SK-N-SH treated with all-trans-retinoic acid at 6 μM for 48 hours (cell line): ENCODE measurements at places on chromosomes 3 and 15.

GRCh38 chr3:49028298-49028672 lies 913 bp downstream of the IMPDH2 start:
- 0 out of 3 replicates have a peak, but pooled peaks have one; percentile 0 for ATAC-seq

- no peak for ATAC-seq
These were observed 1247.0 kb upstream of the EPHA6 start for GRCh38 chr3:95567346-95567745.

GRCh38 chr3:152745646-152746045 lies 89.3 kb upstream of the P2RY1 start:
- no peak for ATAC-seq

DNA sequence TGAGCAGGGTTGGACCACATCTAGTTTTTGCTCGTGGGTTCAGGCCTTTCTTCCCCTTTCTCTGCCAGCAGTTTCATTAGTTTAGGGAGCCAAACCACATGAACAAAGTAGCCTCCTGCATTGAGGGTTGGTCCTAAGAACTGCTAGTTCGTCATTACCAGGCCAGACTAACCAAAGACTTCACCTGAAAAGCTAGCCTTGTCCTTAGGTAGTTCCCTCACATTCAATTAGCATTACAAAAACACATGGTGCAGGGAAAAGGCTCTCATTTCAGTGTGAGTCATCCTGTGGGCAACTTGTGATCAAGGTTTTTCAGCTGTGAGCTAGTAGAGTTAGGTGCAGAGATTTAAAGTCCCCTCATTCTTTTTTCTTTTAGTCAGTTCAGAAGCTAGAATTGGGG lies 279.3 kb upstream of the CTNNB1 start:
- no peak for ATAC-seq

GRCh38 chr15:59797756-59798604 lies 108.9 kb upstream of the BNIP2 start:
- no peak for ATAC-seq

DNA sequence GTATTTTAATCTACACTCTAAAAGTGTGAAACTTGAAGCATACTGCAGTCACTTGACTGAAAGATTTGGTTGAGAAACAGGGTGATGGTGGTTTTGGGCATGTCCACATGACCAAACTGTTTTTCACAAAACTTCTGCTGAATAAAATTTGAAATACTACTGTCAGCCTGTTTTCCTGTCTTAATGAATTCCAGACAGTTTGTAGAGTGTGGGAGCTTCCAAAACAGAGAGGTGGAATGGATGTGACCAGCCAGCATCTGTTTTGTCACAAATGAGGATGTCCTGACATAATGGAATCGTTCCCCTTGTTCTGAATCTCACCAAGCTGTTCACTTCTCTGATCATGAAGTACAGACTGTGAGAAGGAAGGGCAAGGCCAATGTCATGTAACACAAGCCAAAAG lies 11.8 kb downstream of the MITF start:
- ATAC-seq, result no peak

- ATAC-seq, result no peak
These were observed 51.7 kb downstream of the RASGRP1 start for GRCh38 chr15:38512901-38513300.

DNA sequence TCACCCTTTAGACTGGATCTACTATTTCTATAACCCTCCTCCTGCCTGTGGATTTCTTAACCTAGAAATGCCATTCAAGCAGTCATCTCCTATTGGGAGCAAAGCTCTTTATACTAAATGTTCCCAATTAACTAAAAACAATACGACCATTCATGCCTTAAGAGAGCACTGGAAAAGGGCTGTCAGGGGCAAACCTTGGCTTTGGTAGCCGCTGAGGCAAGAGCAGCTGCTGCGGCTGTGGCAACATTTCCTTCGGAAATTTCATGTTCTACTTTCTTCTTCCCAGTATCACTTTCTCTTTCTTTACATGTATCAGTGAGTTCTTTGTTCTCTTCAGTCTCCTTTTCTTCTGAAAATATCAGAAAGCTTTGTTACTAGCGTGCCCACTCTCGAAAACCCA lies 56.3 kb upstream of the CSPG5 start:
- no peak for ATAC-seq

DNA sequence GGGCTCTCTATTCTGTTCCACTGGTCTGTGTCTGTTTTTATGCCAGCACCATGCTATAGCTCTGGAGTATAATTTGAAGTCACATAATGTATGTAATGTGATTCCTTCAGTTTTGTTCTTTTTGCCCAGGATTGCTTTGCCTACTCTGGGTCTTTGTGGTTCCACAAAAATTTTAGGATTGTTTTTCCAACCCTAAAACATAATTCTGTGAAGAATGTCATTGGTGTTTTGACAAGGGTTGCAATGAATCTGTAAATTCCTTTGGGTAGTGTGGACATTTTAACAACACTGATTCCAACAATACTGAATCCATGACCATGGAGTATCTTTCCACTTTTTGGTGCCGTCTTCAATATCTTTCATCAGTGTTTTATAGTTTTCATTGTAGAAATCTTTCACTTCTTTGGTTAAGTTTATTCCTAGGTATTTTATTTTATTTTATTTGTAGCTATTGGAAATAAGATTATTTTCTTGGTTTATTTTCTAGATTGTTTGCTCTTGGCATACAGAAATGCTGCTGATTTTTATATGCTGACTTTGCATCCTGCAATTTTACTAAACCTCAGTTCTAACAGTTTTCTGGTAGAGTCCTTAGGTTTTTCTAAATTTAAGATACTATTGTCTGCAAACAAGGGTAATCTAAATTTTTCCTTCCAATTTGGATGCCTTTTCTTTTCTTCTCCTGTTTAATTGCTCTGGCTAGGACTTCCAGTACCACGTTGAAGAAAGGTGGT lies 29.7 kb downstream of the TJP1 start:
- ATAC-seq, result no peak

- ATAC-seq, result no peak
These were observed 43.6 kb downstream of the C3orf20 start for GRCh38 chr3:14718539-14718938.

DNA sequence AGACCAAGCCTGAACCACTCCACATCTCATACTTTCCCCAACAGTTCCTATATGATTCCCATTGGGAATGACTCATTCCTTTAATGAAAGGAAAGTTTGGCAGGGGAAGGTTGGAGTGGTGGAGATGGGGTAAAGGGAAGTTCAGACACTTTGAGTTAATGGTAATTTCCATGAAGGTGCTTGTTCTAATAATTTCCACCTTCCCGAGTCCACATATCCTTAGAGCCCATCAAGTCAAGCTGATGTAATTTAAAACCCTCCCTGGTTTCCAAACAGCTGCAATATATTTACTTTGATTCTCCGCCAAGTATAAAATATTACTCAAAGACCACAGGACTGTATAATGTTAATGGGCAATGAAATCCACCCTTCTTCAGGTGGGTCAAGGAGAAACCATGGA lies 95.0 kb upstream of the GALNT15 start:
- ATAC-seq, result peak; percentile 64

GRCh38 chr3:193240436-193240849 lies 579 bp upstream of the PLAAT1 start:
- no peak for ATAC-seq

DNA sequence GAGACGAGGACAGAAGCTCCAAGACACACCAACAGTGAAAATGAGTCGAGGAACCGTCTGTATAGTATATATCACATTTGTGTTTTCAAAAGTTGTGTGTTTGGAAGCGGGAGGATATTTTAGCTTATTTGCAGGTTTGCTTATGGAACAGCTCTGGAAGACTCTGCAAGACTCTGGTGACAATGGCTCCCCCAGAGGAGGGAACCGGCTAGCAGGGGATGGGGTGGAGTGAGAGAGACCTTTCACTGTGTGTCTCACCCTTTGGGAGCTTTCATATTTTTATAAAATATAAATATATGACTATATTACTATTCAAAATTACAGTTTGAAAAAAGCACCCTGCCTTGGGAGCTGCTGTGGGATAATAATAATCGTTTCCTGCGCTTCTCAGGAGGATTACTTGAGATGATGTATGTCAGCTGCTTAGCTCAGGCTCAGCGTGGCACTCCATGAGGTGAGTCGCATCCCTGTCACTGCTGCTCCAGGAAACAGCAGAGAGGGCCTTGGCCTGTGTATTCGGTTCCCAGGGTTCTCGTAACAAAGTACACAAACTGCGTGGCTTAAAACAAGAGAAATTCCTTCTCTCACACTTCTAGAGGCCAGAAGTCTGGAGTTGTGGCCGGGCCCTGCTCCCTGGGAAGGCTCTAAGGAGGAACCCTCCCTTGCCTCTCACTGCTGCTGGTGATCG lies 183.9 kb downstream of the FAM43A start:
- ATAC-seq, result no peak

DNA sequence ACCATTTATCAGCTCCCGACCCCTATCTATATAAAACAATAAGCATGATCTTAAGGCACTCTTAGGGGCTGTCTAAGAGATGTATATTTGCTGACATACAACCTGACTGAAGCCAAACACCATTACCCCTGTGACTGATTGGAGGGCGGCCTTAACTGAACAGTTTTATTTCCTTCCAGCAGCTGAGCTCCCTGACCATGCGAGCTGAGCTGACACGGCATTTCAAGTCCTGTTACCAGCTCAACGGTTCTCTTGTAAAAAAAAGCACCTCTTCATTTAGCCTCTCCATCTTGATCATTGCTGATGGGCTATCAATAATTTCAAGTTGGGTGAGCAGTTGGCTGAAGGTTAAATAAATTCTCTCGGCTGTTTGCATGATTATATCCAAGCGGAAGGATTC lies 33.4 kb upstream of the BNIP2 start:
- ATAC-seq, result no peak

- no peak for ATAC-seq
These were observed 66.1 kb upstream of the PFN2 start for GRCh38 chr3:150036780-150037179.

DNA sequence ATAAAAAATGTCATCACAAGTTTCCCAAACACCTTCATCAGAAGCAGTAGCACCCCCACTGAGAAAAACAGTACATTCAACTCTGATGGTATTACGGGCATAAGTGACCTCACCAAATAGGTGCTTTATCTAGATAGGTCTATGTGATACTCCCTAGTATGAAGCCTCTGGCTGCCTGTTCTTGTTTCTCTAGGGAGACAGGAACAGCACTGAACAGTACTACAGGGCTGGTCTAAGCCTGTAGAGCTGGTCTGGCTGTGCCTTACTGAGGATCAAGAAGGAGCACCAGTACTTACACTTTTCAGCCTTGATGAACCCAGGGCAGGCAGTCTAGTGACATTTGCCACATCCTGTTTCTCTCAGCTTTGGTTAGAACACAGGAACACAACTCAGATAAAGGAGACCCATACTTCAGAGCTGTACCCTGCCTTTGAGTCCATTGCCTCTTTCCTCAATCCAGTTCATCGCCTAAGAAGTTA lies 35.9 kb downstream of the OXNAD1 start:
- ATAC-seq, result no peak

DNA sequence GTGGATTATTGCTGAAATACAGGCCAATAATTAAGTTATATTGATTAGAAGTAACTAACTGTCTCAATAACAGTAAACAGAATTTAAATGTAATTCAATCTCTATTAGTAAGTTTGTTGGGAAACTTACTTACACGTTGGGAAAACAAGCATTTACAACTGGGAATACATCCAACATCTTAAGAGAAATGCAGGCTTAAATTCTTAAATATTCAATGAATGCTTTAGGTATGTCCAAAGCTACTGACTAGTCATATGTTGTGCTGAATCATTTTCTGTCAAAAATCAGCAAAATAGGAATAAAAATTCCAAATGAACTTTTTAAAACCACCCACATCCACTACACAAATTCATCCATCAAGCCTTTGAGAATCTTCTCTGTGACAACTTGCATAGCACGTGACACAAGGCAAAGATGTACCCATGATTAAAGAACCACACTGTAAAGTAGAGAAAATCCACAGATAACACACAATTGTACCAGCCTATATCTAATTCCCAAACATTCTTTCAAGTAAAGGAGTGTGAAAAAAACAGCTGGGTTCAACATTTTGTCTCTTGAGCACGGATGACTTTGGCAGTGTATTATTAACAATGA lies 60.0 kb downstream of the NMNAT3 start:
- ATAC-seq, result no peak
